Stomach (tissue), 19 donors: ENCODE measurements at places on chromosomes 2 and 18.

DNA sequence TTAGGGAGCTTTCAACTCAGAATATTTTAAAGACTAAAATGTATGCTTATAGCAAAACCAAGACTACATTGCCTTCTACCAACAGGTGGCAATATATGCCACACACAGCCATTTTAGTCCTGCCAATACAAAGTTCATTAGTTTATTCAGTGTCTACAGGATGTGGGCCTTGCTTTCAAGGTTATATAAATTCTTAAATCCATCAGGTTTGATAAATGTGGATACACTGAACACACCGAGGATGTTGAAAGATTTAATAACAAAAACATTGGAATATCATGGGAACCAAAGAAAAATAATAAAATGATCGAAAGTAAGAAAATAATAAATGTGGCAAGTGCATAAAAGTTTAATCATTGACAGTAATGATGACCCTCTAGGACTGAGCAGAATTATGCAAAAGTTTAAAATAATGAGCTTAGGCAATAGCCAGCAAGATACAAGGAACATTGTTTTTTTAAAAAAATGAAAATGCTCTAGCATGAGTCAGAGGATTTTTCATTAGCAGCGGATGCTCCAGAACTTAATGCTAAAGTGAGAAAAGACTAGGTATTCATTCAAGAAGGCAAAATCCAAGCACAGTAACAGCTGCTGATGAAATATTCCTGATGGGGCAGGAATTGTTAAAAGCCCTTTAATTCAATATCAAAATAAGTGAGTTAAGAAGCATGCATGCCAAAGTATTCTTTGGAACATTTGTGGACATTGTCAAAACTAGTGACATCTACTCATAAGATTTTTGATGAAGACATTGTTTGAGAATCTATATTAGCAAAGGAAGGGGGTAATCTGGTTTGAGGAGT is 14.2 kb downstream of the SCN9A start:
- DNase-seq: no peak

- peak; percentile 23 for DNase-seq
Observed at GRCh38 chr18:74521068-74521725, 13.1 kb upstream of the CNDP1 start.

GRCh38 chr2:129400826-129401225 is 578.6 kb upstream of the RAB6C start:
- DNase-seq: peak; percentile 32

DNA sequence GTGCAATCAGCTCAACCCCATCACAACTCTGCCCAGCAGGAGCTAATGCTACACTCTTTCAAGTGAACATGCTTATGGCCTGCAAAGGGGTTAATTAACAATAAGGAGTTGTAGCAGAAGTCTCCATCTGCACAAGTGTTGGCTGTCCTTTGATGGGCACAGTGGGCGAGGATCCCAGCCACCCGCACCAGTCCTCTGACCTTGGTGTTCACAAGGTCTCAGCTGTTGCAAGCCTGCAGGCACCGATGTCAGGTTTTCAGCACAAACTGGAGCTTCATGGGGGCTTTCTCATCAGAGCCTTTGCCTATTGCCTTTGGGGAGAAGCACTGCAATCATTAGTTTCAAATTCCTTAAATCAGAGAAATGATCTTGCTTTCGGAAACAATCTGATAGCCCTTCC is 60.9 kb upstream of the TMEM178A start:
- no peak for DNase-seq
